Fibroblast of skin of abdomen (primary cell): ENCODE measurements at places on chromosomes 5 and 9.

- DNase-seq = no peak
These were observed 4.5 kb upstream of the CD274 start for GRCh38 chr9:5445886-5446285.

GRCh38 chr9:130173666-130173983 lies 1.4 kb downstream of the NCS1 start:
- DNase-seq = no peak

GRCh38 chr5:64164166-64164565 lies 1.5 kb upstream of the RNF180 start:
- DNase-seq = peak; percentile 7

- no peak for DNase-seq
These were observed 44.6 kb upstream of the GLDC start for GRCh38 chr9:6689893-6690674.

DNA sequence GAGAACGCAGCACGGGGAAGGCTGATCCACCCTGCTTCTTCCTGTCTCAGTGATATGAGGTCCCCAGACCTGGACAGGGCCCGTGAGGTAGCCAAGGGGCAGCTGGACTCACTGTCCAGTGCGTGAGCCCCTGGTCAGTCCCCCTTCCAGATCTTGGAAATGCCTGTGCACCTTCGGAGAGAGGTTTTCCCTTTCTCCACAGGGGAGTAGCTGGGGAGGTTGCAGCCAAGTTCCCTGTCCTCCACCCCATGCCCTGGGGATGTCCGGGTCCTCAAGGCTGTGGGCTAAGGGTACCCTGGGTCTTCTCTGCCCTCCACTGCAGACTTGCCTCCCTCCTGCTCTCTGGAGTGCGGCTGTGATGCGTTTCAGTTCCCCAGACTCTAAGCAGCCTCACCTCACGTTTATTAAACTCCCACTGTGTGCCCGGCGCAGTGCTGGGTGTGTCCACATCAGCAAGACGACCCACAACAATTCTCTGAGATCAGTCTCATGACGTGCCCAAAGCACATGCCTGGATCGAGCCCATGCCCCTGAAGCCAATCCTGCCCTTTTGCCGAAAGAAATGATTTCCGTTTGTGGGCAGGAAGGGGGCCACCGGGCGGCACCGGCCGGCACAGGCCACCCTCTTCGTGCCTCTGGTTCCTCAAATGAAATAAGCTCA lies 101.3 kb upstream of the PHYKPL start:
- no peak for DNase-seq

GRCh38 chr9:114155995-114156656 lies 789 bp downstream of the COL27A1 start:
- DNase-seq = no peak

DNA sequence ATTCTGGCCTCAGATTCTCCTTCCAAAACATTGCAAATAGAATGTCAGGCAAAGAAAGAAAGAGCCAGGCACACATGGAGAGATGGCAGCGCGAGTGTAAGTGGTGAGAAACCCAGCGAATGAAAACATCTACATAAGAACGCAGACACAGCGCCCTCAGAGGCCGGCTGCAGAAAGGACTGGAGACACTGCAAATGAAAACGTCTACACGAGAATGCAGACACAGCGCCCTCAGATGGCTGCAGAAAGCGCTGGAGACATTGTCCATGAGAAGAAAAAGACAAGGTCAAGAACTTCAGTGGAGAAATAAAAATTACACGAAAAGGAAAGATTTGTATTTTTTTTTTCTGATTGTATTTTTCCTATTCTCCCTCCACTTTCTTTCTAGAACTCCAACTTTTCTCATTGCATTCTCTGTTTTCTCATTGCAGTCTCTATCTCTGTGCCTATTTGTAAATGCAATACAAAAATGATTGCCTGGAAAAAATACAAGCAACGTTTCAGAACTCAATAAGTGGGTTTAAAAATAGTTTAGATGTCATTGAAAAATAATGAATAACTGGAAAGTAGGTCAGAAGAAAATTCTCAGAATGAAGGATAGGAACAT lies 117.9 kb upstream of the LPCAT1 start:
- DNase-seq = peak; percentile 68

DNA sequence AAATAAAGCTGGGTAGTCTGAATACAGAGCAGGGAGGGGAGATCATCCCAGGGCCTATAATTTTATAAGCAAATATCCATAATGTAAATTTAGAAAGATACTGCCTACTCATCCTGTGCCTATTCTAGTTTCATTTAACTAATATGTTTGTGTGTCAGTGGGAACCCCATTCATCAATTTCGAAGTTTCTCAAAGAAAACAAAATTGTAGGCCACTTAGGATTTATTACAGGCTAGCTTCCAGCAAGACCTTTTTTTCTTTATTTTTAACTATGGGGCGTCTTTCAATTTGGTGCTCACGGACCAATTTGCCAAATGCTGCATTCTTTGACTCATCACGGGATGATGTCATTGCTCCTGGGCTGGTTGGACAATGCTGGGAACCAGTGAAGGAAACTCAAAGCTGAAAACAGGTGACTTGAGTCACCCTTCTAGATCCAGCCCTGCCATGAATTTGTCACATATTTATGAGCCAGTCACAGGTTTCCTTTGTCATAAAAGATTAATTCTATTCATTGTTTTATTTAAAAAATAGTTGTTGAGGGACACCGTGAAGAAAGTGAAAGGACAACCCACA lies 13.4 kb downstream of the PCSK5 start:
- DNase-seq = peak; percentile 28

DNA sequence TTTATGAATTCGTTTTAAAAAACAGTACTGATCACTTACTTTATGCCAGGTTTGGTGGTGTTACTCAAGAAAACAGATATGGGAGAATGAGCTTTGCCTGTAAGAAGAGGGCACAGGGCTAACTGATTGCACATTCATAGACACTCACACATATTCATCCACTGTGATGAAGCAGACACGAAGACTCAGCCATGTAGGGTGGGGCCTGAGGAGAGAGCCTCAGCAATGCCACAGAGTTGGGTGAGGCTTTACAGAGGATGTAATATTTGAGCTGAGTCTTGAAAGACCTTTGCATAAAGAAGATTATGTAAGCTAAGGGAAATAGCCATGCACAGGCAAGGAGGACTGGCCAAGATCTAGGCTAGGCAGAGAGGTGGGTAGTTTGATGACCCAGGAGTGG lies 472.8 kb downstream of the PSAT1 start:
- DNase-seq = no peak

- no peak for DNase-seq
These were observed 104.8 kb downstream of the GABBR2 start for GRCh38 chr9:98603821-98604383.

DNA sequence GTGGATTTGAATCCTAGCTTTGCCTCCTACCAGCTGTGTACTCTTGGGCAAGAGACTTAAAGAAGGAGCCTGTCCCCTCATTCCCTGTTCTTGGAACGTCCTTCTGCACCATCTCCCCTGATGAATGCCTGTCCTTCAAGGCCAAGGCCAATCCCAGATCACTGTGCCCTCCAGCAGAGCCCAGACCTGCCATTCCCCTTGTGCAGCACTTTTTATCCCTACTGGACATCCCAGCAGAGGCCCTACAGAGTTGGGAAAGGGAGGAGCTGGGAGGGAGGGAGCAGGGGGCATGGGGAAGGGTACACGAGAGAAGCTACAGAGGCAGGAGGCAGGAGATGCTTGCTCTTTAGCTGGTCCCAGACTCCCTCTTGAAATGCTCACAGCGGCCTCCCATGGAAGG lies 223.9 kb downstream of the PBX3 start:
- DNase-seq = no peak

- peak; percentile 75 for DNase-seq
These were observed 13.0 kb downstream of the PPP6C start for GRCh38 chr9:125176636-125177035.

DNA sequence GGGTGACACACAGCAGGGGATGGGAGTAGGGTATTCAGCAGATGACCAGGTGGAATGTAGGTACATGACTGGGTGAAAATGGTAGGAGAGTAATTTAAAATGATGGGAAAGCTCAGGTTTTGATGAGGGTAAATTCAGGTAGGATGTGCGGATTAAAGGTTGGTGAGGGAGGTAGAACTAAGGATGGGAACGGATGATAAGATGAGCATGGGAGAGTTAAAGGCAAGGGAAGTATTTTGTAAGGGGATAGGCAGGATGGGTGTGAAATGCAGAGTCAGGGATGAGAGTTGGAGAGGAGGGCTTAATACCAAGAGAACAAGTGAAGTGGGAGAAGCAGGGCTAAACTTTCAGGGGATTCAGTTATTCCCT lies 1.5 kb downstream of the TLN1 start:
- no peak for DNase-seq

- DNase-seq = peak; percentile 54
These were observed 42.1 kb upstream of the ZNF622 start for GRCh38 chr5:16507716-16508115.

GRCh38 chr9:98085058-98085457 lies 28.5 kb downstream of the NANS start:
- DNase-seq = no peak

DNA sequence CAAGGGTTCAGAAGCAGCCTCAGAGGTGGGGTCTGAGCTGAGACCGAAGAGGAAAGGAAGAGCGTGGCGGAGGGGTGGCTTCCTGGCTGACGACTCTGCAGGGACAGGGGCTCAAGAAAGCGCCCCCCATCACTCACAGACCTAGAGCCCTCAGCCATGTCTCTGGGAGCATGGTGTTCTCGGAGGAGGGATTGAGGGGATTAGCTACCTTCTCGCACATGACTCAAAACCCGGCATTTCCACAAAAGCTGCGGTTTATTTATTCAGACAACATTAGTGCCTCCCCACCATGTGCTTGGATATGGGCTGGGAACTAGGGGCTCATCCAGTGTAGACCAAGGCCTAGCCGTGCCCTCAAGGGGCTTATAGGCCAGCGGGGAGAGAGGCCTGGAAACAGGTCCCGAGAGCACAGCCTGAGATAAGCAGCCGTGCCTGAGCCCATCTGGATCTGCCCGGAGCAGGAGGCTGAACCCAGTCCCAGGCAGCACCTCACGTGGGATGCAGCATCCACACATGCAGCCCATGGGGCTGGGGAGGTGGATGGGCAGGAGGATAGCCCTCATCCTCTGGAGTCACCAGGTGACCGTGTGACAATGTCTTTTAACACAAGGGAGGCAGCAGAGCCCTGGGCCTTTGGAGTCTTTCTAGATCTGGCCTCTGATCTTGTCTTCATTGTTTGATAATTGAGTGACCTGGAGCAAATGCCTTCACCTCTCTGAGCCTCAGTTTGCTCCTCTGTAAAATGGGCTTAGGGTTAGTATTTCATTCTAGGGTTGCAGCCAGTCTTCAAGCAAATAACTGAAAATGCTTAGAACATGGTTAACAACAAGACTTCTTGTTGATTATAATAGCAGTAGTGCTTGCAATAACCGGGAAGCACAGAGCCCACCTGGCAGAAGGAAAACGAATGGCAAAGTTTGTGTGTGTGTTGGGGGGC lies 878 bp upstream of the HMCN2 start:
- no peak for DNase-seq

DNA sequence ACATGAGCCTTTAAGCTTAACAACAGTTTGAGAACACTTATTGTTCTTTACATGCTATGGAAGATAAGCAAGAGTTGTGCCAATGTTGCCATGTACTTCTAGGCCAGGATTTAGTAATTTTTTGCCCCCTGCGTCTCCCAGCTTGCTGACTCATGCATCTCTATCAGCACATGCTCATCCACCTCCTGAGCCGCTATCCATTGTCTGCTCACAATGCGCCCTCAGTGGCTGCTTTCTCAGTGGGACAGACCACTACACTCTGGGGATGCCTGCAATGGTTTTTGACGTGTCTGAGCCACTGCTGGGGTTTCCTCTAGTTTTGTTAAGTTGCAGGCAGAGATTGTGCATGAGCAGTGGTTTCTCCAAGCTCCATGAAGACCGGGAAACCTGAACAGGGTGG lies 50.9 kb upstream of the PHF2 start:
- no peak for DNase-seq

DNA sequence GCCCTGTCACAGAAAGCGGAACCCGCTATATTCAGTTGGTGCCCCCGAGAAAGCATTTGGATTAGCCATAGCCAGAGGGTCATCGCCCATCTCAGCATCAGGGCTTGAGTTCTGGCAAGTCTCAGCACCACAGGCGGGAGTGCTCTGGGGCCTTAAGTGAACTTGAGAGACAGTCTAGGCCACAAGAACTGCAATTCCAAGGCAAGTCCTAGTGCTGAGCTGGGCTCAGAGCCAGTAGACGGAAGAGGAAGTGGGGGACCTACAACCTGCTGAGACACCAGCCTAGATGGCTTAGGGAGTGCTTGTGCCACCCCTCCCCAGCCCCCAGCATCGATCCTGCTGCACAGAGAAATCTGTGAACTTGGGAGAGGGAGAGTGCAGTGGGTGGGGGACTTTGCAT lies 594.9 kb downstream of the CCDC171 start:
- DNase-seq = peak; percentile 25

DNA sequence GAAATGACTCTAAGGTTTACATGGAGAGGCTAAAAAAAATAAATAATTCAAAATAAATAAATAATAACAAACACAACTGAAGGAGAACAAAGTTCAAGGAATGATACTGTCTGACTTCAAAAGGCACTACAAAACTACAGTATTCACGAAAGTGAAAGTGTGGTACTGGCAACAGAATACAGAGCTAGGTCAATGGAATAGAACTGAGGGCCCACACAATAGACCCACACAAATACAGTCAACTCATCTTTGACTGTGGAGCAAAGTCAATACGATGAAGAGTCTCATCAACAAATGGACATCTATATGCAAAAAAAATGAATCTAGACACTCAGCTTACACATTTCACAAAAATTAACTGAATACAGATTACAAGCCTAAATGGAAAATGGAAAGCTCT lies 75.3 kb downstream of the FBXW11 start:
- no peak for DNase-seq

GRCh38 chr5:133895979-133896845 lies 72.2 kb downstream of the C5orf15 start:
- no peak for DNase-seq

GRCh38 chr9:124358631-124359030 lies 56.6 kb downstream of the PSMB7 start:
- DNase-seq = no peak

- no peak for DNase-seq
These were observed 152.0 kb downstream of the SH3GL2 start for GRCh38 chr9:17730899-17731298.

DNA sequence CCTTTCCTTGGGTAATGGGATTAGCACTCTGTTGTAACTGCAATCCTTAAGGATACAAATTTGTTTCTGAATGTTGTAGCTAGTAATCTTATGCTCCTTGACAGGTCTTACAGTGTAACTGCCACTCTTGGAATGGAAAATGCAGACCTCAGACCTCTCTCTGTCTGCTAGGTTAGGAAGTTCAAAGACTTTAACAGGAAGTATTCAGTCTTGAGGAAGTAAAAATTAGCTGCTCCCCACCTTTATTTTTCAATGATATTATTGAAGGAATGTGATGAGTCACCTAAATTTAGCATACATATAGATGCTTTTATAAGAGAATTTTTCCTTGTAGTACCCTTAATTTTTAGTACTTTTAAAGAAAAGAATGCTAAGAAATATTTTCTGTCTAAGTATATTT lies 71.5 kb downstream of the PAM start:
- DNase-seq = no peak
